ENCODE measurements at places on chromosomes 2 and 18.

DNA sequence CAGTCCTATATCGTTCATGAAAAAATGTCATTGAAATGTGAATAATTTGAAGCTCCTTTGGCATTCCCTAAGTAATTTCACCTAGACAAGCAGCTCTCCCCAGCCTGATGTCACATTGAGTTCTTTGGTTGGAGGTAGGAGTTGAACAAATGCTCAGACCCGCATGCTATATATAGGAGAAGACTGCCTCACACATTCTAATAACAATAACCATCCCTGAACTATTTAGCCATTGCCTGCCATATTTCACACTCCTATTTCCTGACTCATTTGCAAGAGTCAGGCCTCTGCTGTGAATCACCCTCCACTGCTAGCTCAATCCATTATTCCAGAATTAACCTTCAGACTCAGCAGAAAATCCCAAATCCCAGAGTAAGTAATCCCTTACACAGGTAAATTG, 256.6 kb upstream of the ACVR2A start:
- no peak for DNase-seq

DNA sequence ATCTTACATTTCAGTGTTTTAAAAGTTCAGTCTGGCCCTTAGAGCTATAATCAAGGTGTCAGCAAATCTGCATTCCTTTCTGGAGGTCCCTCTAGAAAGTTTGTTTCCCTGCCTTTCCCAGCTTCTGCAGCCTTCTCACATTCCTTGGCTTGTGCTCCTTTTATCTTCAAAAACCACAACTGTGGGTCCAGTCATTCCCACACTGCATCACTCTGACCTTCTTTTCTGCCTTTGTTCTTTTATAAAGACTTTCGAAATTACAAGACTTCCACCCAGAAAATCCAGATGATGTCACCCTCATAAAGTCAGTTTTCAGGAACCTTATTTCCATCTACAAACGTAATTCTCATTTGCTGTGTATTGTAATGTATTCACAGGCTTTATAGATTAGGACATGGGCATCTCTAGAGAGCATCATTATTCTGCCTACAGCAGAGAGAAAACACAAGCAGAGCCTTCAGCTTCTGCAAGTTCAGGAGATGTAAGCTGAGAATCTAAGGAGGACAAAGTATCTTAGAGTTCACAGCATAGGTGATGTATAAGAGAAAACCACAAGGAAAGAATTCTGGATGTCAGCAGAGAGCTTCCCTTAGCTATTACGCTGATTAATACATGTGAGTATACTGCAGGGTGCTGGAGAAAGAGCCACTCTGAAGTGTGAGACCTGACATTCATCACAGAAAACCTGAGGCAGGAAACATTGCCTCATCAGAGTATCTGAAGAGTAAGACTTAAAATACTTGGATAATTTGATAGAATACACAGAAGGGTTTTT, 1100.2 kb downstream of the CBLN2 start:
- no peak for DNase-seq

DNA sequence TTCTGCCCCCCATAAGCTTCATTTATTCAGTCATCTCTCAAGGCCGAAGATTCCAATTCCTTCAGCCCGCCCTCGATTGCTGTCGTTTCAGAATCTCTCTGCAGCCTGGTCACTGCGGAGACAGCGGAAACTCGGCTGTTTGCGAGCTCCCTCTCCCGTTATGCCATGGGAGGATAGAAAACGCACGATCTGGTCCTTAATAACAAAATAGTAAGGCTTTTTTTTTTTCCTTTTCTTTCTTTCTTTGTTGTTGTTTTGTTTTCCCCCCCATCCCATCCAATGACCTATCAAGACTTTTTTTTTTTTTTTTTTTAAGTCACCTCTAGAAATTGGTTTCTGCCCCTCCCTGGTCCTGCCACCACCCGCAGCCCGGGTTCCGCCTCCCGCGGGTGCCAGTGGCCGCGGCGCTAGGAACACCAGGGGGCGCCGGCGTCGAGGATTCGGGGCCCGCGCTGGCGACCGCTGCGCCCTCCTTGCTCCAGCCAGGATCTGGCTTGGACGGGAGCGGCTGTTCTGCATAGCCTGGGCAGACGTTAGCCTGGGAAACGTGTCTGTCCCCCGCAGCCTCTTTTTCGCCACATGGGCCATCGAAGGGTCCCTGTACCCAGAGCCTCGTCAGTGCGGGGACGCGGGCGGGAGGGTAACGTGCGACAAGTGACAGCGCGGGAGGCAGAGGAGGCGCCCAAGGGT, 10.1 kb downstream of the CPLX4 start:
- no peak for DNase-seq

- DNase-seq, result no peak
Measured at GRCh38 chr2:158928965-158929364, 39.5 kb upstream of the TANC1 start.

- no peak for DNase-seq
Measured at GRCh38 chr2:170716851-170717598, 1.9 kb downstream of the SP5 start.

DNA sequence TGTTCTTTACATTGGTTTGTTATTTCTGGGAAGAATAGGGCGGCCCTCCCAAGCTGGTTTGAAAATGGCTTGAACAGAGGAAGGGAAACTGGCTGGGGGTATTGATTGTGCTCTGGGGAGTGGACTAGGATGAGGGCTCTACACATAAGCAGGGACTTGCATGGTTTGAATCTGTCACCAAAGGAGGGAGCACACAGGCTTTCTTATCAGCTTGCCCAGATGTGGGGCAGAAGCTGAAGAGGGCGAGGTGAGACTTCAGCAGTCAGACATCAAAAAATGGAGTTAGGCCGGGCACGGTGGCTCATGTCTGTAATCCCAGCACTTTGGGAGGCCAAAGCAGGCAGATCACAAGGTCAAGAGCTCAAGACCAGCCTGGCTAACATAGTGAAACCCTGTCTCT, 7.2 kb upstream of the RAB12 start:
- no peak for DNase-seq

GRCh38 chr18:59861009-59861408, 38.8 kb upstream of the PMAIP1 start:
- DNase-seq, result no peak

DNA sequence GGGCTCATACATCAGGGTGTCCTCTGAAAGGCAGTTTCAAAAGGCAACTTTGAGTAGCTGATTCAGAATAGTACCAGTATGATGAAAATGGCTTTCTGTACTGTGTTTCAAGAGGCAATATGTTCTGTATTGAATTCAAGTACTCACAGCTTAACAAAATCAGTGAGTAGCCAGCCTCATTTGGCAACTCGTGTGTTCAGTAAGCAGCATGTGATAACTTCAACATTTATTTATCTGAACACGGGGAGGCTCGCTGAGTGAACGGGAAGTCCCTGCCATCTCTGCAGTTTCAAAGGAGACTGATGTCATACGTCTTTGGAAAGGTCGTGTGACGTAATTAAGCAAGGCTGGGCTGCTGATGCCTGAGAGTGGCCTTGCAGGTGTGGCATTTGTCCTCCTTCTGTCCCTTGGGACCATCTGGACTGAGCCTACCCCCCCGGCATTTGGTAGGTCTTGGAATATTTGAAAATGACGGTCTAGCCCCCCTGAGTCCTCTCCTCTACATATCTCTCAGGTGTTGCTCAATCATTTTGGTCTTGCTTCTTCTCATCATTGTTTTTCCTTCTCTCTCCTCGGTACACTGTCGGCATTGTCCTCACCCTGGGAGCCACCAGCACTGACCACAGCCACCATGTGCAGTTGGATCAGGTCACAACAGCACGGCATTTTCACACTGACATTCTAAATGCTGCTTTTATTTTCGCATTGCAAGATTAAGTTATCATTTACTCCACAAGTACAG, 62.8 kb downstream of the SMIM21 start:
- no peak for DNase-seq

GRCh38 chr18:51068105-51068504, 38.1 kb downstream of the SMAD4 start:
- no peak for DNase-seq

DNA sequence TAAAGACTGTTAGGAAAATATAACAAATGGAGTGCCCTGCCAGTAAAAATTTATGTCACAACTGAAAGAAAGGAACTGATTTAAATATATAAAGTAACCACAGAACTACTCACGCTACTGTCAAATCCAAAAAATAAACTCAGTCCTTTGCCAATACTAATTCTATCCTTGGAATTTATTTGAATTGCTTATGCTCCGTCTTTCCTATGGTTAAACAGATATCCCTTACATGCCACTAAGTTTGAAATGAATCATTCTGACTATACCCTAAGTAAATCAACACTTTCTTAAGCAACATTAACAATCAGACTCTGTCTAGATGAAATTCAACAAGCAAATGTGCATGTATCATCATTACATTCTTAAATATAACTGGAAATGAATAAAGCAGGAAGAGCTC, 9.8 kb downstream of the HNRNPLL start:
- no peak for DNase-seq

- DNase-seq, result no peak
Measured at GRCh38 chr2:189281201-189281600, 101.6 kb upstream of the COL5A2 start.

GRCh38 chr18:68763083-68763482, 34.8 kb upstream of the CCDC102B start:
- no peak for DNase-seq

DNA sequence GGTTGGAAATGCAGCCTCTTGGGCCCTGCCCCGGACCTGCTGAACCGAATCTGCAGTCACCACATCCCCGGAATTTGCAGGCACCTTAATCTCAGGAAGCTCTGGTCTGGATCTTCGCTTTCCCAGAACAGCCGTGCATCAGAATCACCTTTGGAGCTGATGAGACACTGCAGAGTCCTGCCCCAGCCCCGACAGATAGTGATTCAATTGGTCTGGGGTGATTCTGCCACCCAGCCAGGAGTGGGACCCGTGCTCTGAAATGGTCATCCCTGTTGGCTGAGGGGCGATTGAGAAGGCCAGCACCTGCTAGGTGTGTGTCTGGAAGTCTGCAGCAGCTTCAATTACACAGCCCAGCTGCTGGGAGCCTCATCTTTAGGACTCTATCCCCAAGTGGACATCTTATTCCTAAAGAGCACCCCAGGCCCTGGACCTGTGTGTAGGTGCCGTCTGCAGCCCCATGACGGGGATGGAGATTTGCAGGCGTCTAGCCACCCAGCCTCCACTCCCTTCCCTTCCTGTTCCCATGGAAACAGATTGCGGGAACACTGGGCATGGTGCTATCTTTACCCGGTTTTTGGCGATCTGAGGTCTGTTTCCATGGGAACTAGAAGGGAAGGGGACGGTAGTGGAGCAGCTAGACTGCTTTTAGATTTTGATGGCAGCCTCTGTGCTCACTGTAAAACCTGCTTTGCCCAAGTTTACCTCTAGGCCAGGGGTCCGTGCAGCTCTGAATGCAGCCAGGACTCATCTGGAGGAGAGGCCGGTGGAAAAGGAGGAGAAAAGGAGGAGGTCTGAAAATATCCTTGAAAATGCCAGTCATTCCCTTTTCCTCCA, 156.1 kb downstream of the LDLRAD4 start:
- no peak for DNase-seq

DNA sequence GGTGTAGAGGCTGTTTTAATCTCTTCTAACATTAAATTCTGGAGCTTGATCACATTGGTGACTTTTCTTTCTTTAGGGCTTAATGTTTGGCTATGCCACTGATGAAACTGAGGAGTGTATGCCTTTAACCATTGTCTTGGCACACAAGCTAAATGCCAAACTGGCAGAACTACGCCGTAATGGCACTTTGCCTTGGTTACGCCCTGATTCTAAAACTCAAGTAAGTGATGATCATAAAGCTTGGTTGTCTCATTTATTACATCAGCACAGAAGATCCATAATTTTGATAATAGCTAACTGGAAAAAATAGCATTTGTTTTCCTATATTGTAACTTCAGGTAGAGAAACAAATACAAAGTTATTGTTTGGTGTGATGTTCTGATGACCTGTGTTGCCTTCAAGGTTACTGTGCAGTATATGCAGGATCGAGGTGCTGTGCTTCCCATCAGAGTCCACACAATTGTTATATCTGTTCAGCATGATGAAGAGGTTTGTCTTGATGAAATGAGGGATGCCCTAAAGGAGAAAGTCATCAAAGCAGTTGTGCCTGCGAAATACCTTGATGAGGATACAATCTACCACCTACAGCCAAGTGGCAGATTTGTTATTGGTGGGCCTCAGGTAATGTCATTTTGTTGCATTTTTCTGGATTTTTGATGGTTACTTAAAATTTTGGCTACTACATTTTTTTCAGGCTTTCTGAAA, 2.9 kb downstream of the MAT2A start:
- no peak for DNase-seq

GRCh38 chr2:56741601-56742102, 557.9 kb downstream of the CCDC85A start:
- DNase-seq, result peak; percentile 20

GRCh38 chr2:60119778-60120177, 433.7 kb downstream of the BCL11A start:
- DNase-seq, result no peak

Data from glomerular endothelial cell (primary cell).